Daoy (cell line): ENCODE measurements at places on chromosomes 13 and 19.

- DNase-seq, result no peak
Measured at GRCh38 chr19:36527341-36527740, 730 bp downstream of the ZNF260 start.

DNA sequence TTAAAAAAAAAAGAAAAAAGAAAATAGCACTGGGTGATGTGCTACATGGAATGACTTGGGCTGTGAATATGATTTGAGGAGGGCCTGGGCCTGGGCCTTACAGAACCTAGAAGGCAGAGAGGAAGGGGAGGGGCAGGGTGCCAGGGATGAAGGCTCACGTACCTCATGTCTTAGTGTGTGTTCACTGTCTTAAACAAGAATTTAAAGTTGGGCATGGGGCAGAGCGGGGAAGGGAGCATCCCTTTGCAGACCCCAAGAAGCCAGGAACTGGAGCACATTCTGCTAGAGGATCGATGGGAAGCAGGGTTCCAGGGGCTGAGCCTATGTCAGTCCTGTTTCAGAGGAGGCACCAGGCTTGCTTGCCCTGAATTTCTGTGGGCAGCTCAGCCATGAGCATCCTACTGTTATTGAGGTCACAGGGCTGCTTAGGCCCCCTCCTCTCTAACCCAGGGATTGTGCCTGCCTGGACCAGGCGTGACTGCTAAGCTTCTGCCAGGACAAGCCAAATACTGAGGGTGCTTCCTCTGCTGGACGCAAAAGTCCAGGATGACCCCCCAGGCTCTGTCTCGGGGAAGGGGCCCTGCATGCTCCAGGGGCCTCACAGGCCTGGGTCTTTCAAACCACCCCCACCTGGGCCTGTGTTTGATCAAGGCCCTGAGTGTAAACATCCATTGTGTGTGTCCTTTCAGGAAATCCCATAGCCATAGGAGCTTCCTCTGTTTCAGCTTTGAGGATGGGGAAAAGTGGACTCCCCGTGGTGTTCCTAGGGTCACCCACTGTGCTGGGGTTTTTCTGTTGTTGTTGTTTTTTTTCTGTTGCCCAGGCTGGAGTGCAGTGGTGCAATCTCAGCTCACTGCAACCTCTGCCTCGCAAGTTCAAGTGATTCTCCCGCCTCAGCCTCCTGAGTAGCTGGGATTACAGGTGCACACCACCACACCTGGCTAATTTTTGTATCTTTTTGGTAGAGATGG lies 4.8 kb downstream of the LSR start:
- DNase-seq, result no peak

GRCh38 chr13:91122766-91123165 lies 224.7 kb upstream of the MIR17HG start:
- DNase-seq, result no peak

DNA sequence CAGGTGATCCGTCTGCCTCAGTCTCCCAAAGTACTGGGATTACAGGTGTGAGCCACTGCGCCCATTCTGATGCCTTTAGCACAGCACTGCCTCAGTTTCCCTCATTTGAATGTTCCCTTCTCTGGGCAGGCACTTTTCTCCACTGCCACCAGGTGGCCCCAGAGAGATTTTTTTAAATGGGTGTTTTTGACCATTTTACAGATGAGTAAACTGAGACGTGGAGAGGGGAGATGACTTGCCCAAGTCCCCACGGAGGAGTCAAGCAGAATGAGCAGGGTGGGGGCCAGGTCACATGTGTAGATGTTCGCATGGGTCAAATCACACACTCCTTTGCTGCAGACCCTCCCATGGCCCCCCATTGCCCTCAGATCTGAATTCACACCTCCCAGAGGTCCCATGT lies 3.2 kb upstream of the PDE4C start:
- DNase-seq, result no peak

- DNase-seq, result peak; percentile 19
Measured at GRCh38 chr13:112893570-112894422, 75.2 kb upstream of the MCF2L start.

- DNase-seq, result peak; percentile 73
Measured at GRCh38 chr19:17762505-17763229, 11.4 kb downstream of the FCHO1 start.
